Stimulated activated CD8-positive, alpha-beta memory T cell treated with anti-CD3 and anti-CD28 coated beads, Interleukin-12 subunit alpha, Interleukin-12 subunit beta, amount 100 ng/mL, for 1 hour (primary cell): ENCODE measurements at places on chromosomes 1 and 21.

GRCh38 chr1:39980555-39981313 is 25.8 kb downstream of the MFSD2A start:
- DNase-seq = no peak

- DNase-seq = no peak
Measured at GRCh38 chr1:22518379-22518778, 44.9 kb upstream of the EPHA8 start.

- no peak for DNase-seq
Measured at GRCh38 chr1:55646181-55646580, 431.0 kb upstream of the USP24 start.

DNA sequence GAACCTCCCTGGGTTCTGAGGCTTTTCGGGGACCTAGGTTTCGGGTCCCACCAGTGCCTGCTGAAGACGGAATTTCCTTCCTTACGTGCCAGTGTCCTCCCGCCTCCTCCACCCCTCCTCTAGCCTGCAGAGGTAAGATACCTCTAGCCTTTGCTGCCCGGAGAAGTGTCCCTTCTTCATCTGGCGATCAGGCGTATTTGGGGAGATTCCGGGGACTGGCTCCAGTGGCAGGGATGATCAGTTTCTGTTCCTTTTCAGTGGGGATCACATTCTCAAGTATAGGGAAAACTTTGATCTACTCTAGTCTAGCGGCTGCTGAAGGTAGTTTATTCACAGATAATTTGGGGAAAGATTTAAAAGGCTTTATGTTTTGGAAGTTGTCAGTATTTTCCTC is 674 bp downstream of the CEP350 start:
- no peak for DNase-seq

DNA sequence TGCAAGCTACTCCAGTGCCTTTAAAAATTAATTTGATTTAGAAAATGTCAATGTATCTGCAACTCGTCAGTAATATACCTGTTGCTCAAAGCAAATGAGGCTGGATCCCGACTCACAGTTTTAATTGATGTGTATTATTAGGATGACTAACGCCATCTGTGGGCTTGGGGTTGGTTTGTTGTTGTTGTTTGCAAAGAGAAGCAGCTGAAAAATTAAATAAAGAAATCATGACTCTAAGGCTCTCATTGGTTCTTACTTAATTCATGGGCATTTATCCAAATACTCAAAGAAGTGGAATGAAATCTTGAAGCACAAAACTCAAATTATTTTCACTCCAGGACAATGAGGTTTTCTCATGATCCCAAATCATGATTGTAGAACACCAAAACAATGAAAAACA is 46.4 kb downstream of the SEC16B start:
- no peak for DNase-seq

GRCh38 chr21:40766381-40766780 is 80.6 kb downstream of the DSCAM start:
- no peak for DNase-seq

- no peak for DNase-seq
Measured at GRCh38 chr1:12552111-12552888, 65.7 kb downstream of the DHRS3 start.

- no peak for DNase-seq
Measured at GRCh38 chr1:87915771-87916170, 587.1 kb downstream of the LMO4 start.

GRCh38 chr1:7784492-7785071 is 491 bp downstream of the PER3 start:
- DNase-seq = no peak

GRCh38 chr1:99662539-99663080 is 16.7 kb downstream of the PALMD start:
- no peak for DNase-seq

GRCh38 chr1:235416662-235417049 is 49.4 kb downstream of the TBCE start:
- DNase-seq = no peak

- no peak for DNase-seq
Measured at GRCh38 chr1:16122916-16123315, 33.0 kb downstream of the EPHA2 start.
